ENCODE measurements at places on chromosomes 3 and 15.

GRCh38 chr15:74007820-74008371 lies 13.4 kb downstream of the PML start:
- no peak overlapping the region for H3K4me3 ChIP-seq
- no peaks in the 10 kb centered on the region for H3K27me3 ChIP-seq
- H3K4me1 ChIP-seq = no peaks in the 10 kb centered on the region

- no peak for DNase-seq
- no peak overlapping the region for H3K27ac ChIP-seq
- no peaks in the 10 kb centered on the region for H3K27me3 ChIP-seq
Measured at GRCh38 chr15:66829551-66830121, 127.6 kb downstream of the SMAD6 start.

GRCh38 chr15:99187936-99188335 lies 61.4 kb downstream of the TTC23 start:
- no peaks in the 10 kb centered on the region for H3K36me3 ChIP-seq
- no peak overlapping the region for H3K27ac ChIP-seq
- no peaks in the 10 kb centered on the region for H3K27me3 ChIP-seq
- no peak overlapping the region for H3K4me3 ChIP-seq
- H3K4me1 ChIP-seq = no peaks in the 10 kb centered on the region

- no peak overlapping the region for H3K4me3 ChIP-seq
- no peak for DNase-seq
- H3K4me1 ChIP-seq = no peaks in the 10 kb centered on the region
- no peak overlapping the region for H3K27ac ChIP-seq
- H3K36me3 ChIP-seq = no peaks in the 10 kb centered on the region
Measured at GRCh38 chr3:69370901-69371301, 15.0 kb downstream of the FRMD4B start.

- no peaks in the 10 kb centered on the region for H3K36me3 ChIP-seq
- no peak for DNase-seq
- H3K4me1 ChIP-seq = no peaks in the 10 kb centered on the region
- H3K27me3 ChIP-seq = no peaks in the 10 kb centered on the region
Measured at GRCh38 chr15:47466357-47466756, 250.9 kb upstream of the SEMA6D start.

DNA sequence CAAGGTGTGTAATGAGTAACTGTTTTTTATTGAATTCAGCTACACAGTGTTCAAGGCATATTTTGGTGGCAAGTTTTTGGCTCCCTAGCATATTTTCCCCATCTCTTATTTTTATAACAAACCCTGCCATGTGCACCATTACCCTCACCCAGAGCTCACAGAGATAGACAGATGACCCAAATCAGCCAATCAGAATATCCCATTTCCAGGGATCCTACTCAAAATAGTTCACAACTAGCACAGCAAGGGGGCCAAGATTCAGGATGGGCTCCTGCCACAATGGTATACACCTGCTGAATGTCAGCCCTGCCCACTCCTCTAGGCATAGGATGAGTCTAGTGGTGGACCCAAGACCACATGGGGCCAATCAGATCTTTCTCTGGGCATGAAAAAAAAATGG lies 78.8 kb upstream of the SETMAR start:
- H3K36me3 ChIP-seq = no peaks in the 10 kb centered on the region
- H3K4me3 ChIP-seq = no peak overlapping the region
- no peaks in the 10 kb centered on the region for H3K4me1 ChIP-seq
- no peaks in the 10 kb centered on the region for H3K27me3 ChIP-seq

DNA sequence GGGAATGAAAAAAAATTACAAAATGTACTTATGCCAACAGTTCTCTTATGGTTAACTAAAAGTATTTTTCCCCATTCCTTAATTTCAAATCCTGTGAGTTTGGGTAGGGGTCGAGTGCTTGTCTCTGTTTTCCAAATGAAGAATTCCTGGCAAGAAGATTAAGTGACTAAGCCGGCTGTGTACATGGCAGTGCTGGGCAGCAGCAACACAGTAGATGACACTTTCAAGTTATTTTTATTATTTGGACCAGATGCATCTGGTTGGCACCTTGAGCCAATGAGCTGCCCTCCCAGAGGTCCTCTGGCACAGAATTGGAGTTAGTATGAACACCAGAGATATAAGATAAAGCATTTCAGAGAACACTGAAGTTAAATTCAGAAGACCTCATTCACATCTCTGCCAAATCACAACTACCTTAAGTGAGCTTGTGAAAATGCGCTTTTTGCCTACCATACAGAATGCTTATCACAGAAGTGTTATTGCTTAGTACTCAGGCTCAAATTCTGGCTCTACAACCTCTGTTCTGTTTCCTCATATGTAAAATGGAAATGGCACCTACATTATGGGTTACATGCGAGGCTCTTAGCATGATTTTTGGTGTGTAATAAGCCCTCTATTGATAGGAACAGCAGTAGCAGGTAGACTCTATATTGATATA lies 256.9 kb downstream of the UBE2E2 start:
- DNase-seq = no peak
- no peak overlapping the region for H3K27ac ChIP-seq
- H3K4me3 ChIP-seq = no peak overlapping the region
- no peaks in the 10 kb centered on the region for H3K27me3 ChIP-seq

DNA sequence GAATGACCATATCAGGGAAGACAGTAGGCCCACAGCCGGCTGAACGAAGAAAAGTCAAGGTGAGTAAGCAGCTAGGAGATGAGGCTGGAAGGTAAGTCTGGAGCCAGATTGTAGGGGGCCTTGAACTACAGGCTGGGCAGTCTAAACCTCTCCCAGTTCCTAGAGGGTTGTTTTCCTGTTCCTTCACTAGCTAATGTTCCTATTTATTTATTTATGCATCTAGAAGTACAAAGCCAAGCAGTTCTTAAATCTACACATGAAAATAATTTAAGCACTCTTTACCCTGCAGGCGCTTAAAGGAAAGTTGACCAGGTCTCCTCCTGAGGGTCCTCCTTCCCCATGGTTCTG lies 3.7 kb downstream of the ACAA1 start:
- H3K4me1 ChIP-seq = peaks cover 66% of the 10 kb centered on the region
- 0 out of 2 replicates have a peak overlapping the region, but pooled peaks have one; percentile 6 for H3K4me3 ChIP-seq
- no peaks in the 10 kb centered on the region for H3K27me3 ChIP-seq
- no peak for DNase-seq

GRCh38 chr3:107855710-107856109 lies 235.1 kb downstream of the CD47 start:
- H3K36me3 ChIP-seq = no peaks in the 10 kb centered on the region

DNA sequence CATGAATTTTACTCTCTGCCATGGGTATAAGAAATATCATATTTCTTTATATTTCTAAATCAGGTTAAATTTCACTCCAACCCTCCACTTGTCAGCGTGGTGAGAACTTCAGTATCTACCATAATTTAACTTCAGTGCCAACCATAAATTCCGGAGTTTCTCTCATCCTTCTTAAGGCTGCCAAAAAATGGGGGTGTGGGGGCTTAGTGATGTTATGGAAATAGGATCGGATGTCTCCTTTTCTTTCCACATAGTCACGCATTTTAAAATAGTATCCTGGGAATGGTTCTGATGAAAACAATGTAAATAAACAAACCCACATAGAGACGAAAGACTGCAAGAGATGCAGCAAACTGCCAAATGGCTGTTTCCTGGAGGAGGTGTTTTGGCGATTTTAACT lies 12.9 kb upstream of the FAM3D start:
- H3K27ac ChIP-seq = no peak overlapping the region
- no peak for DNase-seq
- no peaks in the 10 kb centered on the region for H3K4me1 ChIP-seq
- no peaks in the 10 kb centered on the region for H3K36me3 ChIP-seq

DNA sequence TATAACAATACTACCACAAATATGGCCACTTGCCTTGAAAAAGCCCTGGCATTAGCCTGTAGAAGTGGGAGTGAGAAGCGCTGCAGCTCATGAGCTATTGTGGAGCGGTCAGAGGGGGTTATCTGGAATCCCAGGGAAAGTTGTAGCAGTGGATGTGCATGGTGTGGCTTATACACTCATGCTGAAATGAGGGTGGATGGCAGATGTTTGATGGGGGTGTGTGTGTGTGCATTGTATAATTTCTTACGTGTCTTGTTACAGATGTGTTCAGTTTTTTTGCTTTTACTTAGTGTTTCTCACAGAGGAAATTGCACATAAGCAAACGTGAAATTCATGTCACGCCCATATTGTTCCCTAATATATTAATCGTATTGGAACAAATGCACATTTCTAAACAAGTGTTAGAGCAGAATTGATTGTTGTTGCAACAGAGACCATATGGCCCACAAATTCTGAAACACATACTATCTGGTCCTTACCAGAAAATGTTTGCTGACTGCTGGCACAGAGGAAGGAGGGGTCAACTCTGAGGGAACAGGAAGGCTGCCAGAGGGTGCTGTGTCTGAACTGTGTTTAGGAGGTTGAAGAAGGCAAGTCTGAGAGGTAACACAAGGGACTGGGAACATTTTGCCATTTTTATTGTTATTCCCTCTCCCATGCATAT lies 200.0 kb upstream of the CFAP20DC start:
- H3K4me1 ChIP-seq = no peaks in the 10 kb centered on the region
- H3K27ac ChIP-seq = no peak overlapping the region
- H3K4me3 ChIP-seq = no peak overlapping the region
- DNase-seq = no peak

GRCh38 chr3:118782755-118783202 lies 251.9 kb downstream of the IGSF11 start:
- no peaks in the 10 kb centered on the region for H3K4me1 ChIP-seq
- H3K27me3 ChIP-seq = no peaks in the 10 kb centered on the region
- no peak overlapping the region for H3K27ac ChIP-seq
- H3K36me3 ChIP-seq = no peaks in the 10 kb centered on the region
- no peak for DNase-seq

GRCh38 chr15:58515807-58516206 lies 84.0 kb downstream of the LIPC start:
- no peaks in the 10 kb centered on the region for H3K27me3 ChIP-seq
- H3K27ac ChIP-seq = no peak overlapping the region
- no peak overlapping the region for H3K4me3 ChIP-seq
- no peak for DNase-seq
- peaks cover 15% of the 10 kb centered on the region for H3K4me1 ChIP-seq

DNA sequence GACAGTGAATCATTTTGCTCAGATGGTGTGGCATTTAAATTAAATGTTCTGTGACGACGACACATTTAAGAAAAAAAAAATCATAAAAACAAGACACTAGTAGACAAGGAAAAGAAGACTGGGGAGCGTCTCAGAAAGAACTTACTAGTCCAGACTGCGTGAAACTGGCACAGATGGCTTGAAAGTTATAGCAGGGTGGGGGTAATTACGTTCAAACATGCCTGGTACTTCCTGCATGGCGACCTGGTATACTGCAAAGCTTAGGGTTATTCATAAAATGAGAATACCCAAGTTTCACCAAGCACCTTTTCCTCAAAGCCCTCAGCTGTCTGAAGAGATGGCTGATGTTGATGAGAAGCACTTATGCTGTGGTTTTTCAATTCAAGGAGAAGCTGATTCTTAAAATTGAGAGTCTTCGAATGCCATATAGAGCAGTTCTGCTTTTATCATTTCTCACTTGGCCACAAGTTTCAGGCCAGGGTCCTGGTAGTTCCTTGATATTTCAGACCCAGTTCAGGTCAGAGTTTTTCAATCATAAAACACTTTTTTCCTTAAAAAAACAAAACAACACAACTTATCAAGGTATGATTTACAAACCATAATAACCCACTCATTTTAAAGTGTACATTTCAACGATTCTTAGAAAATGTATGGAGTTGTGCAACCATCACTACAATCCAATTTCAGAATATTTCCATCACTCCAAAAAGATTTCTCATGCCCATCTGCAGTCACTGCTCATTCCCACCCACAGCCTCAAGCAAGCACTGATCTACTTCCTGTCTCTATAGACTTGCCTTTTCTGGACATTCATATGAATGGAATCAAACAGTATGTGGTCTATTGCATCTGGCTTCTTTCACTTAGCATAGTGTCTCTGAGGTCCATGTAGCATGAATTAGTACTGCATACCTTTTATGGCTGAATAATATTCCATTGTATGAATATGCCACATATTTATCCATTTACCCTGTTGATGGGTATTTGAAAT lies 24.7 kb downstream of the PCOLCE2 start:
- DNase-seq = no peak
- H3K27me3 ChIP-seq = no peaks in the 10 kb centered on the region
- no peak overlapping the region for H3K27ac ChIP-seq
- H3K4me3 ChIP-seq = no peak overlapping the region
- no peaks in the 10 kb centered on the region for H3K36me3 ChIP-seq

DNA sequence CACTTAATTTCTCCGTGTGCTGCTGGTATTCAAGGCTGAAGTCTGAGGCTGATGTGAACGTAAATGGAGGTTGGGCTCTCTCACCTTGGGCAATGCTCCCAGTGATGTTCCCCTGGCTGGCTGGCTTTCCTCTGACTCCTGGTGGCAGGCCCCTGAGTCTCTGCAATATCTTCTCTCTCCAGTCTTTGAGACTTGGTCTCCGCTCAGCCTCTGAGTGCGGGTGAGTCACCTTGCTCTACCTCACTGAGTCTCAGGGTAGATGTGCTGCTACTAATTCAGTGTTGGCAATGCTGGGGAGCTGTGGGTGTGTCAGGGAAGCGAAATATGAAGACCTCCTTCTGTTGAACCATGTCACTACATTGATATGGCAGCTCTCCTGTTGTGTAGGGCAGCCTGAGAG lies 31.3 kb upstream of the TRIM59 start:
- no peak for DNase-seq
- H3K4me1 ChIP-seq = no peaks in the 10 kb centered on the region
- H3K36me3 ChIP-seq = no peaks in the 10 kb centered on the region
- H3K27ac ChIP-seq = no peak overlapping the region

DNA sequence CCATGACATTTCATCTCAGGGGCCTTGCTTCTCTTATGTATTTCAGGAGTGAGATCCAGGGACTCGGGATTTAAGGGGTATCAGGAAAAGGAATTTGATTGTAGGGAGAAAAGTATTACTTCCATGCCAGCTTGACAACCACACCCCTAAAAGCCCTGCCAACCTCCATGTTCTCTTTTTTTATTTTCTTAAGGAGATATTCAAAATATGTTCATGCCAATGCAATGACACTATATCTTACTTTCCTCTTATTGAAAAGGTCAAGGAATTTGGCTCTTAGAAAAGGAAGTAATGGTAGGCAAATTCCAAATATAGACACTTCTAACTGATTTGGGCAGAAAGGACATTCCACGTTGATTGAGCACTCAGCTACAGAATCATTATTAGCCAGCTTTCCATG lies 407.5 kb upstream of the NECTIN3 start:
- H3K27me3 ChIP-seq = no peaks in the 10 kb centered on the region
- H3K4me3 ChIP-seq = no peak overlapping the region

Data from Caco-2 (cell line).